Psoas muscle (tissue), 8 donors: ENCODE measurements at places on chromosomes 7 and 10. TPM values are rescaled to one million over a fixed set of nuclear protein-coding genes. Genes with fewer than 3 reads are reported as not detected.

DNA sequence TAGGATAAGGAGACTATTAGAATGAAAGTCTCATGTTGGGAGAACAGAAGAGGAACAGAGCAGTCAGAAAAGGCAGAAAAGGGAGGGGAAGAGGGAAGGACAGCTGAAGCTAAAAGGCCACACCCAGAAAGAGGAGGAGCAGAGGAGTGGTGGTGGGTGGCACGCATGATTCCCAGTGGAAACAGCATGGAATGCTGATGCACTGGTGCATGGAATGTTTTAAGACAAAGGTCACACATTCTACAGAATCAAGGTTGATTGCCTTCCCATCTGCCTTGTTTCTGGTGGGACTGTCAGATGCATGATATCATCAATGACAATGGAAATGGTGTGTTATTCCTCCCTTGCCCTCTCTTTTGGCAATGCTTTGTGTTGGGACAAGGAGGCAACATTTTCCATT, 285.4 kb upstream of the MKI67 start:
- no peak overlapping the region for H3K4me3 ChIP-seq
- no peaks in the 10 kb centered on the region for H3K4me1 ChIP-seq
- DNase-seq: no peak
- no peaks in the 10 kb centered on the region for H3K36me3 ChIP-seq

PCLO gene
- 0.03 TPM for polyA plus RNA-seq

- no peaks in the 10 kb centered on the region for H3K27me3 ChIP-seq
- peak; percentile 86 for DNase-seq
- peak overlapping the region; percentile 79 for H3K27ac ChIP-seq
- peak overlapping the region; percentile 48 for H3K4me3 ChIP-seq
- H3K36me3 ChIP-seq: no peaks in the 10 kb centered on the region
Observed at GRCh38 chr10:490891-491571, 198.4 kb downstream of the DIP2C start.

GRCh38 chr7:80521809-80522208, 9.9 kb upstream of the GNAT3 start:
- H3K4me3 ChIP-seq: no peak overlapping the region
- H3K36me3 ChIP-seq: no peaks in the 10 kb centered on the region
- no peaks in the 10 kb centered on the region for H3K27me3 ChIP-seq
- H3K27ac ChIP-seq: no peak overlapping the region
- peaks cover 3% of the 10 kb centered on the region for H3K4me1 ChIP-seq
- DNase-seq: no peak

DNA sequence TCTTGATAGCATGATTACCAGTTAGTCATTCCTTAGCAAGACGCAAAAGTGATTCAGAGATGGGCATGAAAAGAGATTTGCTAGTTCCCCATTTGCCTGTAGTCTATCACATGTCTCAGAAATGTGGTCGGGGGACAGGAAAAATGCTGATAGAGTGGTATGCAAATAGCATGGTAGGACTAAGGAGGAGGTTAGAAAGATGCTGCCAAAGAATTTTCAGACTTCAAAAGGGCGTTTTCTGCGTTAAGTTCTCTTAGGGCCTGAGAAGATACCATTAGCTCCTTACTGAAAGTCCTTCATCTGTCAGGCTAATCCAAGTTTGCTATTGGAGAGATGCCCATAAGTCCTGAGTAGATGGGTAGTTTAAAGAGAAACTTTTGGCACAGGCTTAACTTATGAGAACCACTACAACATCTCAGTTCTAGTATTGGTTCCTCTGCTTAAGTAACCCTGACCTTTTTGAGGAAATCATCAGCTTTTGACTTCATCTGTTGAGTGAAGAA, 2.7 kb downstream of the CALD1 start:
- H3K27me3 ChIP-seq: no peaks in the 10 kb centered on the region
- peak overlapping the region; percentile 77 for H3K27ac ChIP-seq
- H3K4me3 ChIP-seq: peak overlapping the region; percentile 66
- H3K36me3 ChIP-seq: no peaks in the 10 kb centered on the region

- H3K4me1 ChIP-seq: no peaks in the 10 kb centered on the region
- H3K27ac ChIP-seq: no peak overlapping the region
- DNase-seq: peak; percentile 66
Observed at GRCh38 chr7:31122649-31123058, 70.5 kb downstream of the ADCYAP1R1 start.

ANKRD7 gene
- not detected for polyA plus RNA-seq

GRCh38 chr10:100728928-100729861, 16.2 kb upstream of the PAX2 start:
- no peak overlapping the region for H3K27ac ChIP-seq
- DNase-seq: no peak
- H3K27me3 ChIP-seq: peaks cover 41% of the 10 kb centered on the region
- peaks cover 14% of the 10 kb centered on the region for H3K4me1 ChIP-seq
- peak overlapping the region; percentile 50 for H3K4me3 ChIP-seq

DNA sequence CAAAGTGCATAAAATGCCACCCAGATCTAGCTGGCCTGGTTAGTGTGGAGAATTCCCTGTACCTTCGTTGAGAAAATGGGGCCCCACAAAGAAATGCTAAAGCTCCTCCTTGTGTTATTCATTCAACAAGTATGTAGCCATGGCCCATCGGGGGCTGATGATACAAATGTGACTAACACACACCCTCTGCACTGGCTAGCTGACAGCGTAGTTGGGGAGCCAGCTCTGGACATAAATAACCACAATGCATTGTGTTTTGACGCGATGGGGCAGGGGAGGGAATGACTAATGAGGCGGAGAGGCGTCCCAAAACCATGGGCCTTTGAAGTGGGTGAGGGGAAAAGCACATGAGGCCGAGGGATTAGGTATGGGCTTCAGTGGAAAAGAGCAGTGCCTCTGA, 28.2 kb upstream of the ASL start:
- no peaks in the 10 kb centered on the region for H3K4me1 ChIP-seq
- no peak overlapping the region for H3K27ac ChIP-seq
- no peak for DNase-seq

GRCh38 chr7:4816419-4817080, 41.1 kb downstream of the AP5Z1 start:
- no peaks in the 10 kb centered on the region for H3K36me3 ChIP-seq
- DNase-seq: peak; percentile 44
- no peaks in the 10 kb centered on the region for H3K4me1 ChIP-seq

TFEC gene
- 0.17 TPM for polyA plus RNA-seq

DNA sequence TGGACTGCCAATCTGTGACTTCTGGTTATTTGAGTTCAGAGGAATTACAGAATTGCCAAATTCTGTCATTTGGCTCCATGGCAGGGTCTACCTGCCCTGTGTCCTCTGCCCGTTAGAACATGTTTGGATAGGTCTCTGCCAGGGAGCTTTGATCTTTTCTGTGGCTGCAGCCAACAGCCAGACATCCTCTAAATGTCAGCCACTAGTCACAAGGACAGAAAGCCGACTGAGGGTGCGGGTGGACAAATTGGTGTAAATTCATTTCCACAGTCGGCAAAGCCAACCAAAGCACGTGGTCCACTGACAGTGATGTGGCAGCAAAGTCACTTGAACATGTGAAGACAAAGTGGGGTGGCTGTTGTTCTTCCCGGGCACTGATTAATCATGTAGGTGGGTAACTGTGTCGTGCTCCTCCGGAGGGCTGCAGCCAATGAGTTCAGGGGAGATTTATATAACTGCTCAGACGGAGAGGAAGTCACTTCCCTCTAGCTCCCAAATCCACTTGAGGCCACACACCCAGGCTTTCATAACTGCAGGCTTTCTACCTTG, 26.7 kb upstream of the CAMK1D start:
- no peak overlapping the region for H3K4me3 ChIP-seq
- no peaks in the 10 kb centered on the region for H3K27me3 ChIP-seq
- no peaks in the 10 kb centered on the region for H3K36me3 ChIP-seq
- no peak for DNase-seq
- H3K4me1 ChIP-seq: no peaks in the 10 kb centered on the region

GRCh38 chr7:26441002-26441521, 149.4 kb downstream of the SNX10 start:
- H3K4me1 ChIP-seq: no peaks in the 10 kb centered on the region
- no peak overlapping the region for H3K27ac ChIP-seq
- no peak for DNase-seq
- H3K4me3 ChIP-seq: no peak overlapping the region
- H3K27me3 ChIP-seq: no peaks in the 10 kb centered on the region
- H3K36me3 ChIP-seq: no peaks in the 10 kb centered on the region

GRCh38 chr10:132939957-132940790, 2.2 kb downstream of the CFAP46 start:
- no peak overlapping the region for H3K27ac ChIP-seq
- no peaks in the 10 kb centered on the region for H3K36me3 ChIP-seq
- DNase-seq: peak; percentile 46

LRMDA gene
- 1.0 TPM for polyA plus RNA-seq

GRCh38 chr7:140992422-140992821, 22.3 kb downstream of the MRPS33 start:
- H3K4me3 ChIP-seq: no peak overlapping the region
- H3K4me1 ChIP-seq: no peaks in the 10 kb centered on the region
- no peak for DNase-seq
- no peaks in the 10 kb centered on the region for H3K36me3 ChIP-seq
- no peak overlapping the region for H3K27ac ChIP-seq

GBX1 gene
- polyA plus RNA-seq: 0.93 TPM

DNA sequence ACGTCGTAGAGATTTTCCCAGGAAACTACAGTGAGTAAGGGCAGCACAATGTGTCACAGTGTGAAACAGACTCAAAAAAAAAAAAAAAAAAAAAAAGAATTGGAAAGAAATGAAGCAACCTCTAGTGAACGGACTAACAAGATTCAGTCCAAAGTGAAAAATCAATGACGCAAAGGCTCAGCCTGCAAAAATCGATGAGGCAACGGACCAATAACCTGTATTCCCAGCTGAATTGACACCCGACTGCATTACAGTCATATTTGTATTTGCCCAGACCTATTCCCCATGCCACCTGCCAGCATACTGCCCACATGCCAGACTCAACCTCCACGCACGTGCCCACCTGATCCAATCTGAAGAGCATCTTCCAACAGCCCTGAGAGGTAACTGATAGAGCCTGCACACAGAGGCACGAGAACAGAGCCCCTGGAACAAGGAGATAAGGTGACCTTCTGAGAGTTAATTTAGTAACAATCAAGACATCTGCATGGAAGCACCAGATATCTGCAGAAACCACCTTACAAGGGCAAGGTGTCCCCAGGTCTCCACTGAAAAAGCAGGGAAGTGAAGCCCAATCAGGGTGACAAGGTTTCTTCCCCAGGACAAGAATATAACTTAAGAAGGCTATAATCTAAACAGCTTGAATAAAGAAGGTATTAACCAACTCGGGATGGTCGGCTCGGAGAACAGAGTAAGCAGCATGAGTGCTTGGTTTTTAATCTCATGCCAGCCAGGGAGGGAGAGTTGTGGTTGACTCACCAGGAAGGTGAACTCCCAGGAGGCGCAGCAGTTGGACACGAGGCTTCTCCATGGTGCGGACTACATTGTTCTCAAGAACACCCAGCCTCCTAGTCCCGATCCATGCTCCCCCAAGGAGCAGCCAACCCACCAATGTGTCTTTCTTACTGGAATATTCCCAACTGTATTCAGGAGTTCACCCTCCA, 48.5 kb downstream of the PLXNA4 start:
- DNase-seq: no peak
- H3K27me3 ChIP-seq: peaks cover 3% of the 10 kb centered on the region
- no peak overlapping the region for H3K27ac ChIP-seq

DNA sequence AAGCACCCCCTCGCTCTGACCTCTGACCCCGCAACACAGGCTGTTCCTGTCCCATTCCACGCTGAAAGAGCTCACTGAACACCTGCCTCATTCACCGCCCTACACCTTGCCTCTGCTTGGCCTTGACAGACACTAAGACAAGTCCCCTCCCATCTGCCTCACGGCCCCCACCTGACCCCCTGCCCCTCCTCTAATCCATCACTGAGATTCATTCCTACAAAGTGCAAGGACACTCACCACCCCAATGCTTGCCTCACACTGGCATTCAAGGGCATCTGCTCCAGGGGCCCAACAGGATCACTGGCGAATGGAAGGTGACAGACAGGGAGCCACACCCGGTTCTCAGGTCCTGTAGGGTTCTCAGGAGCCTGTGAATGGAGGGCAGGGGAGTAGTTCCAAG, 68.1 kb upstream of the NANOS1 start:
- H3K4me3 ChIP-seq: no peak overlapping the region
- H3K36me3 ChIP-seq: no peaks in the 10 kb centered on the region
- peaks cover 39% of the 10 kb centered on the region for H3K4me1 ChIP-seq
- no peak overlapping the region for H3K27ac ChIP-seq
- DNase-seq: no peak
